Activated CD4-positive, alpha-beta T cell treated with anti-CD3 and anti-CD28 coated beads, Interleukin-2, amount 50 U/mL, for 4 hours (primary cell): ENCODE measurements at places on chromosomes 5 and 9.

DNA sequence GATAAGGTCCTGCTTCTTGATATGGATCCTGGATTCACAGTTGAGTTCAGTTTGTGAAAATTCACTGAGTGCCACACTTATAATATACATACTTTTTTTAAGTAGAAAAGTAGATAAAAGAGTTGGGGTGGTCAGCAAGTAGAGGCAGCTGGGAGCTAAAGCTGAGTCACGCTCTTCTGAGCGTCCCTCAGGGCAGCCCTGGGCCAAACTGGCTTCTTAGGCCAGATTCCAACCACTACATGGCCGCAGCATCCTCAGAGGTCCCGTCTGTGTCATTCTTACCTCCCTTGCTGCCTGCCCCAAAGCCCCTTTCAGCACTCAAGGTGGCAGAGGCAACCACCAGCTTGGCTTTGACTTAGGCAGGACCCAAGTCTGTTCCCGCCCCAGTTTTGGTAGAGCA lies 123.3 kb upstream of the TBC1D2 start:
- DNase-seq, result no peak

DNA sequence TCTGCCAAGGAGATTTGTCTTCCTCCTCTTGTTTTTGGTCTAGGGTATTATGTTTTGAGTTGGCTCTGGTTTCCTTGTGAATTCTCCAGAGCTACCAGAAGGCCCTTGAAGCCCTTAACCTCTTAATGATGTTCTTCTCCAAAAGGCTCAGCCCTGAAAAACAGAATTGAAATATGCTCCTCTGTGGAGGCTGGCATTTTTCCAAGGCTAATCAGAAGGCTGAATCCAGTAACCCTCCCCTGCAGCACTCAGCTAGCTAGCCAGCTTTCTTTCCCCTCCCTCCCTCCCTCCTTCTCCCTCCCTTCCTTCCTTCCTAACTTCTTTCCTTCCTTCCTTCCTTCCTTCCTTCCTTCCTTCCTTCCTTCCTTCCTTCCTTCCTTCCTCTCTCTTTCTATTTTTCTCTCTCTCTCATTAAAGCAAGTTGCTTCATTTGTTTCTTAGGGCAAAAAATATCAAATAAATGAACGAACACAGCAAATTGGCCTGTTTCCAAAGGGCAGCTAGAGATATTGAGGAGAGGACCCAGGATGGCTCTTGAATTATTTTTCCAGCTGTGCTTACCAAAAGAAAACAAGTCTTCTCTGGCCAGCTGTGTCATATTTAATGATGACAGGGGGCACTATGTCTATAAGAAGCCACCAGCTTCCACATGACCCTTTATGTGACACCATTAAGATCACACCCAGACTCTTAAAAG lies 38.7 kb downstream of the JAKMIP2 start:
- no peak for DNase-seq

DNA sequence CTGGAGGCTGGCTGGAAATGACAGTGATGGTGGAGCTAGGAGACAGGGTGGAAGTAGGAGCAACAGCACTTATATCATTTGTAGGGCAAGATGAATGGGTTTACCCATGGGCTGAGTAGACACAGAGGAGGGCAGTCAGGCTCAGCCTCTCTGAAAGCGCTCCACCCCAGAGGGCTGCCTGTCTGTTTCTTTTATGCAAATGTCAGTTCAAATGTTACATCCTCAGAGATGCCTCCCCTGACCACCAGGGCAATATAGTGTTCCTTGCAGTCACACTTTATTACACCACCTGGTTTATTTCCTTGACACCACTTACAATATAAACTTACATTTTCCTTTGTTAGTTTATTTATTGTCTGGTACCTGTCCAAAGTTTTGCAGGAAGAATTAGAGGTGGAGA lies 159.5 kb upstream of the IL12B start:
- no peak for DNase-seq

DNA sequence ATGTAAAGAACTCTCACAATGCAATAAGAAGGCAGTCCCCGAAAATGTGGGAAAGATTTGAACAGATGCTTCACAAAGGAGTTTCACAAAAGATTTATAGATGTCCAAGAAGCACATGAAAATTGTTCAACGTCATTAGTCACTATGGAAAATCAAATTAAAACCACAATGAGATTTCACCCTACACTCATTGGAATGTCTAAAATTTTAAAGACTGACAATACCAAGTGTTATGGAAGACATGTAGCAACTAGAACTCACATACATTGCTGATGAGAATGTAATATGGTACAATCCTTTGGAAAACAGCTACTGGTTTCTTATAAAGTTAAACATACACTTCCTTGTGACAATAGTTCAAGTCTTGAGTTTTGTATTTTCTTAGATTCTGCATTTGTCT lies 11.0 kb upstream of the RECK start:
- no peak for DNase-seq

GRCh38 chr5:93151896-93152295 lies 429.1 kb downstream of the NR2F1-AS1 start:
- DNase-seq, result no peak
